ENCODE measurements at places on chromosomes 6 and 20.
A peak's percentile ranks its signal among the peaks of the same experiment; 100 is the strongest.

DNA sequence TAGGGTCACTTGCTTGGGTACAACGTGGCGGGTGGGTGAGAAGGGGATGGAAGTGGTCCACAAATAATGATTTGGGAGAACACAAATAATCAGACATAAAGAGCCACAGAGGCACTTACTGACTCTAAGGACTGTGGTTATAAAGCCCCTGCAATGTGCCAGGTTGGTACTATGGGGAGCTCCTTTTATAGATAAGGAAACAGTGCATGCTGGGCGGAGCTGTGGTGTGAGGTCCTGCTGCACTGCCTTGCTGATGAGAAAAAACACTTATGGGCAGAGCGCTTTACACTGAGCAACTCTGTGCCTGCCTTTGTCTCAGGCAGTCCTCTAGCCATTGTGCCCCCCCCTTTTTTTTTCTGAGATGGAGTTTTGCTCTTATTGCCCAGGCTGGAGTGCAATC, 29.1 kb upstream of the SCRT2 start:
- no peak for DNase-seq

DNA sequence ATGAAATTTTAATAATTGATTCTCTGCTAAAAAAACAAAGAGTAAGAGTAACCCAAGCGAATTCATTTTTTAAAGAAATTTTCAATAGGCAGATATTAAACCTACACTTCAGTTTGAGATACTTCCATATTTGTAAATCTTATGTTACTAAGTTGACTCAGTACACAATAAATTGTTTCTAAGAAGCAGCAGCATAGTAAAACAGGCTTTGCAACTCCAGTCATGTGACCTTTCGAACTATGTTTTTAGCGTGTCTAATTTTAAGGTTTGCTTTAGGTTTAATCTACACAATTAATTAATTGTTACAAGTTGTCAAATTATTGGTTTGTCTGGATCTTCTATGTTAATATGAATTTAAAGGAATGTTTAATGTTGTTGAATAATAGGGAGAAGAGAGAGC, 708.9 kb upstream of the CITED2 start:
- no peak for DNase-seq

DNA sequence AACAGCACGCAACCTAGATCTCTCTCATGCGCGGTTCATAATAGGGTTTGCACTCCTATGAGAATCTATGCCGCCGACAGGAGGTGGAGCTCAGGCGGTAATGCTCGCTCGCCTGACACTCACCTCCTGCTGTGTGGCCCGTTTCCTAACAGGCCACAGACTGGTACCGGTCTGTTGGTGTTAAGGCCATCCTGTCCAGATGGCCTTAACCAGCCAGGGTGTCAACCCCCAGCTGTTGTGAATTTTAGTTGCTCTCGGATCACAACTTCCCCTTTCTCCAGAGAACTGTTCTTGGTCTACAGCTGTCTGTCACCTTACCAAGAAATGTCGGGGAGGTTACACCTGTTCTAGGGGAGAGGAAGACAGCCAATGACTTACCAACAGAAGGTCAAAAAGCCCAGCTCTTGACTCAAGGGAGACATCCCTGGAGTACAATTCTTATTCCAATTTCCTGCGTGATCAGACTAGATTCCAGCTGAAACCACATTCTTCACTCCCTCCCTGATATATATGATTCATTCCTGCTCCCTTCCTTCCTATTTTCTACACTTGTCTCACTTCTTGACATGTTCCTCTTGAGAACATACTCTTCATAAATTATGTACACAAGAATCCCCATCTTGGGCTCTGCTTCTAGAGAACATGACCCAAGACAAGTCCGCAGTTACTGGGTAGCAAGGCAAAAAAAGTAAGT, 23.1 kb upstream of the DNAAF9 start:
- no peak for DNase-seq

GRCh38 chr6:44036699-44037101, 90.6 kb downstream of the MRPL14 start:
- no peak for DNase-seq

- no peak for DNase-seq
These were observed 637 bp downstream of the ABHD12 start for GRCh38 chr20:25389858-25390537.

GRCh38 chr6:148395583-148396101, 53.0 kb downstream of the SASH1 start:
- DNase-seq, result peak; percentile 72

- peak; percentile 55 for DNase-seq
These were observed 42.0 kb upstream of the PLCG1 start for GRCh38 chr20:41095110-41095969.

DNA sequence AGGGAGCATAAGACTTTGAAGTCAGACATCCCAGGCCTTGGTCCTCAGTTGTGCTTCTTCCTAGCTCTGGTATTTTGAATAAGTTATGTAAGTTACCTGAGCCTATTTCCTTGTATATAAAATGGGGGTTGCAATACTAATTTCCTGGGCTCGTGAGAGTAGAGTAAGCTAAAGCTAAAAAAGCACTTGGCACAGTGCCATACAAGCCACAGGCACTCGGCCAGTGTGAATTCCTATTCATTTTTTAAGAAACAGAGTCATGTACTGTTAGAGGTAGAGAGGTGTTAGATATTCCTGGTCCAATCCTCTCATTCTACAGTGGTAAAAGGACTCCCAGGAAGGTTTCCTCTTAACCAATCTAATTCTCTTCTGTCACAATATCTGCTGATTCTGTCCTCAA, 79.6 kb upstream of the EPB41L1 start:
- no peak for DNase-seq

- DNase-seq, result no peak
These were observed 1.1 kb downstream of the RNASET2 start for GRCh38 chr6:166955121-166955864.

DNA sequence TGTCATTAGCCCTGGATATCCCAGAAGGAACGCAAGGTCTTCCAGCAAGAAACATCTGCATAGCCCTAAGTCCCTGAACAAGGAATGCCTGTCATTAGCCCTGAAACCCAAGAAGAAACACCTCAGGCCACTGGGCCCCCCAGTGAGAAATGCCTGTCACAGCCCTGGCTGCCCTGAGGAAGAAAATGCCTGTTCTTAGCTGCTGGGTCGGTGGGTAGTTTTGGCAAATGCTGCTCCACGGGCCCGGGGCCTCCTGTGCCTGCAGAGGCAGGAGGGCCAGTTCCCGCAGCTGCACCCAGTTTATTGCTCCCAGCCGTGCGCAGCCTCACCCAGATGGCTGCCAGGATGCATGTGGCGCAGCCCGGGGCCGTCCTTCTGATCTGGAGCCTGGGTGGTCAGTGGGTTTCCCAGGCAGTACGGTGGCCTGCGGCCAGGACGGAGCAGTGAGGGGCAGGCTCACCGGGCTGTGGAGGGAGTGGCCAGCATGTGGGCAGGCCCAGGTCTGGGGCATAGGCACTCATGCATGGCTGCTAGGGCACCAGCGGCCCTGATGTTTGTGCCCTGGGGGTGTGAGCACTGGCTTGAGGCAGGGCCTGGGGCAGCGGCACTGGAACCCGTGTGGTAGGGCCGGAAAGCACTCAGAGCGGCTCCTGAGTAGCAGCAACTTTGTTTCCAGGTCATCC, 219.0 kb downstream of the ERMARD start:
- no peak for DNase-seq

All from globus pallidus (tissue), 1 donor.